Fibroblast of lung (primary cell): ENCODE measurements at places on chromosomes 3 and 15. TPM values are rescaled to one million over a fixed set of nuclear protein-coding genes. Genes with fewer than 3 reads are reported as not detected.

Gene NMNAT3
- 2.5 and 2.8 TPM in 2 replicates for total RNA-seq

Gene ADAMTS17
- under 0.01 and 0.17 TPM in 2 replicates for total RNA-seq

Gene SIDT1
- total RNA-seq = not detected in 2 replicates

Gene GLT8D1
- total RNA-seq = 107 and 116 TPM in 2 replicates

Gene PYGO1
- 7.7 and 10.1 TPM in 2 replicates for total RNA-seq

Gene SPSB4
- total RNA-seq = not detected in 2 replicates

Gene ADGRG7
- total RNA-seq = not detected in 2 replicates
